Testis (tissue), 5 donors: ENCODE measurements at places on chromosomes 6 and 20.
A peak's percentile ranks its signal among the peaks of the same experiment; 100 is the strongest.

DNA sequence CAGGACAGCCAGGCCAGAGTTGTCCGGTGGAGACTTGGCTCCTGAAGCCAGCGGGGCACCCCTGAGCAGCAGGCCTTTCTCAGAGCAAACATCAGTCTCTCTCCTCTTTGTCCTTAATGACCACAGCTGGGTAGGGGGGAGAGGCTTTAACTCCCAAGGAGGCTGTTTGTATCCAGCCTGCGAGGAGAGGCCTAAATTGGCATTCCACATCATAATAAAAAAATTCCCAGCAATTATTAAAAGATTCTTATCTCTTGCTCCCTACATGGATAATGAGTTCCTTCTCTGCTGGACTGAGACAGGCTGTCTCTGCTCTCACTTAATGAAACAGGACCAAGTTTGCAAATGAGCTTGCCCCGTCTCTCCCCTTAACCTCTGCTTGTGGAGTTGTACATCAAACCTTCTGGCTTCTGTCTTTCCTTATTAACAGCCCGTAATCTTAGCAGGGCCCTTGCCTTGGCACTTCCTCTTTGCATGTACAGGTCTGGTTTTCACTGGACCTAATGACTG lies 838.2 kb downstream of the MAFB start:
- no peak for DNase-seq

GRCh38 chr20:24316731-24317130 lies 152.7 kb upstream of the SYNDIG1 start:
- DNase-seq, result no peak

DNA sequence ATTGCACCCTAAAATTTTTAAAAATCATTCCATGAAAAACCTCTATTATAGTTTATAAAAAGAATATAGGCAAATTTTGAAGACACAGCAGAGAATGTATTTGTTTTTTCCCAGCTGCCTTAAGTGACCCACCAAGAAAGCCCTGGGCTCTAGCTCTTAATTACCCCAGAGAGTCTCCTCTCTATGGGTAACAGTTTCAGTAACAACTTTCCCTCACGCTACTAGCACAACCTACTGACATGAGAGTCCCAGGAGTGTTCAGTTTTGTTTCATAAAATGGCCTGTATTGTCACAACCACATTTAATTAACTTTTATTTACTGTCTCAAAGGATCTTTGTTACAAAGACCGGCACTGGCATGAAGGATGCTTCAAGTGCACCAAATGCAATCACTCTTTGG lies 41.5 kb downstream of the FHL5 start:
- no peak for DNase-seq

GRCh38 chr20:34473262-34473883 lies 42.8 kb upstream of the DYNLRB1 start:
- peak; percentile 78 for DNase-seq

- no peak for DNase-seq
Observed at GRCh38 chr6:56022678-56023077, 147.3 kb upstream of the BMP5 start.

GRCh38 chr20:51634257-51634656 lies 91.7 kb upstream of the NFATC2 start:
- no peak for DNase-seq

DNA sequence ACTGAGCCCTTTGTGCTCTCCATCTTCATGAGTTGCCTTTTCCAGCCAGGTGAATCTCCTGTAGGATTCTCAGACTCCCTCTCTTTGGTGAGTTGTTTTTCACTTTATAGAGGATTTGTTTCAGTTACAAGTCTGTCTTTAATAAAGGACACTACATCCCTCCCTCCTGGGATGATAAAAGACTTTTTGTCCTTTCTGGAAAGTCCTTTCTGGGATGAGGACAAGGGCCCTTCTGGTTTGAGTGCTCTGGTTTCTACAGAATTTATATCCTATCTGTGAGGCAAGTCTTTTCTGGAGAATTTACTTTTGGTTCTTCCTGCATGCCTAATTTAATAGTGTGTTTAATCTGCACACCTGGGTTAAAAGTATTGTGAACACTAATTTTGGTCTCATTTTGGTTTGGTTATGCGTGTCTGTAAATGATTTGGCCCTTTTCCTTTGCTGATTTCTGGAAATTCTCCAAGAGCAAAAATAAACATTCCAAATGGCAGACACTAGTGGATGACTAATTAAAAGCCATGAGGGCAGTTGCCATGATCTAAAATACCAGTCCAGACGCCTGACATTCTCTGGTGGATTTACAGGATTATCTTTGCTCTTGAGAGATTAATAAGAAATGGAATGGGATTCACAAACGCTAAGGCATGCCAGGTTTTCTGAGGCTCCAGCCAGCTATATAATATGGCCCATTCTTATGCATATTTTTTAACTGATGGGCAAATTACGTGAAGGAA lies 44.8 kb downstream of the TCP11 start:
- no peak for DNase-seq

GRCh38 chr6:137536104-137536773 lies 42.0 kb upstream of the OLIG3 start:
- DNase-seq, result no peak

GRCh38 chr6:1379788-1380147 lies 9.6 kb upstream of the FOXF2 start:
- DNase-seq, result no peak

DNA sequence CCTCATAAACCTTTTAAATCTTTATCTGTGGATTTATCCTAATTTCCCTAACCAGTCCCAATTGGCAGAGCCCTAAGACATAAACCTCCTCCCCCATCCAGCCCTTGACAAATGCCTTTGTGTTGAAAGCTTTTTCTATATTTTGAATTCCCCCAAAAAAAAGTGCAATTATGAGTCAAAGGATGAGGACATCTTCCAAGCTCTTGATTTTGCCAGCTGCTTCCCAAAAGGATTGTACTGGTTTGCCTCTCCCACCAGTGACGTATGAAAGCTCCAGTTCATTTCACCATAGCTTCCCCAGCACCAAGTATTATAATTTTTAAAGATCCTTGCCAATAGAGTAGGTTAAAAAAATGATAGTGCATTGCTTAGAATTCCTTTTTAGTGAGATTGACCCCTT lies 38.9 kb downstream of the SIRPA start:
- DNase-seq, result no peak

GRCh38 chr6:36691612-36692011 lies 6.0 kb upstream of the RAB44 start:
- no peak for DNase-seq

- DNase-seq, result no peak
Observed at GRCh38 chr20:41299899-41300298, 17.6 kb downstream of the ZHX3 start.

- no peak for DNase-seq
Observed at GRCh38 chr6:153059311-153059710, 56.8 kb upstream of the MTRF1L start.

GRCh38 chr20:24964506-24964840 lies 15.4 kb downstream of the CST7 start:
- DNase-seq, result no peak

GRCh38 chr6:7903673-7904072 lies 6.9 kb downstream of the TXNDC5 start:
- DNase-seq, result no peak

GRCh38 chr20:35006009-35006408 lies 50.3 kb downstream of the MYH7B start:
- DNase-seq, result peak; percentile 9

DNA sequence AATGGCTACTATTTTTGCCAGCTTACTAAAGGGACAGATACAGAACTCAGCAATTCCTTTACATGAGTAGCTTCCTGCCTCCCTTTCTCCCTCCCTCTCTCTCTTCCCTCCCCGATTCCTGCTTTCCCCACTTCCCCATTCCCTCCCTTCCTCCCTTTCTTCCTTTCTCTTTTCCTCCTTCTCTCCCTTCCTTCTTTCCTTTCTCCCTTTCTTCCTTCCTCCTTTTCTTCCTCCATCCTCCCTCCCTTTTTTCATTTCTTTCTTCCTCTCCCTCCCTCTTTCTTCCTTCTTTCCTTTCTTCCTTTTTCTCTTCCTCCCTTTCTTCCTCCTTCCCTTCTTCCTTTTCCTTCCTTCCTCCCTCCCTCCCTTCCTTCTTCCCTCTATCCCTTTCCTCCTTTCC lies 178.1 kb downstream of the RNF144B start:
- no peak for DNase-seq

DNA sequence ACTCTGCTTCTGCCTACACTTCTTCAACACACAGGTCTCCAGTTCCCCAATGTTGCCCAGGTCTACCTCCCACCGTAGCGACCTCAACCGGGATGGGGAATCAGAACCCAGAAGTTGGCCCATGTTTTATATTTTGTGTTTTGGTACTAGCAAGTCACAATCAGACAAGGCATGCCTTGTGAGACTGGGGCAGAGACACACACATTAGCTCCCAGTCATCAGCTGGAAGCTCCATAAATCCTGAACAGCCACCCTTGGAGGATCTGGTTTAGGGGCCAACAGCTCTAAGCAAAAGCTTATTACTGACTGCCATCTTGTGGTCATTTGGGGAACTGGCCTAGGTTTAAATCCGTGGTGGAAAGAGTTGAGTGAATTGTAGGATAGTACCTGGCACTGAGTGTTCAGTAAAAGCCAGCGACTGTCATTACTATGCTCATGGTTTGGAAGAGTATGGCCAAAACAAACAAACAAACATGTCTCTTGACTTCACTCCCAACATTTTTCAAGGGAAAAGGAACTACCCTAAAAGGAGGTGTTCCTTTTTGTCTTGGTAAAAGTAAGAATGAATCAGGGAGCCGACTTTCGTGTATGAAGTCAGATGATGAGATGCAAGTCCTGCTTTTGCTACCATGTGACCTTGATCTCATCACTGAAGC lies 40.5 kb downstream of the PIM1 start:
- peak; percentile 90 for DNase-seq

DNA sequence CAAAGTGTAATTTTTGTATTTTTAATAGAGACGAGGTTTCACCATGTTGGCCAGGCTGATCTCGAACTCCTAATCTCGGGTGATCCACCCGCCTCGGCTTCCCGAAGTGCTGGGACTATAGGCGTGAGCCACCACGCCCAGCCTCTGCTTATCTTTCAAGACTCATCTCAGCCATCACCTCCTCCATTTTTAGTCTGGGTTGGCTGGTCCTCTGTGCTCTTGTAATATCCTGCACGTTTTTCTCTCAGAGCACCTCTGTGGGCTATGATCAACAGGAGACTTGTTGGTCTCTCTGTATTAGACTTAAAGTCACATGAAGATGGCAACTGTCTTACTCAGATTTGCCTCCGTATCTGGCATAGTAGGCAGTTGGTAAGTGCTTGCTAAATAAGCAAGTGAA lies 7.6 kb downstream of the NOTCH4 start:
- no peak for DNase-seq

DNA sequence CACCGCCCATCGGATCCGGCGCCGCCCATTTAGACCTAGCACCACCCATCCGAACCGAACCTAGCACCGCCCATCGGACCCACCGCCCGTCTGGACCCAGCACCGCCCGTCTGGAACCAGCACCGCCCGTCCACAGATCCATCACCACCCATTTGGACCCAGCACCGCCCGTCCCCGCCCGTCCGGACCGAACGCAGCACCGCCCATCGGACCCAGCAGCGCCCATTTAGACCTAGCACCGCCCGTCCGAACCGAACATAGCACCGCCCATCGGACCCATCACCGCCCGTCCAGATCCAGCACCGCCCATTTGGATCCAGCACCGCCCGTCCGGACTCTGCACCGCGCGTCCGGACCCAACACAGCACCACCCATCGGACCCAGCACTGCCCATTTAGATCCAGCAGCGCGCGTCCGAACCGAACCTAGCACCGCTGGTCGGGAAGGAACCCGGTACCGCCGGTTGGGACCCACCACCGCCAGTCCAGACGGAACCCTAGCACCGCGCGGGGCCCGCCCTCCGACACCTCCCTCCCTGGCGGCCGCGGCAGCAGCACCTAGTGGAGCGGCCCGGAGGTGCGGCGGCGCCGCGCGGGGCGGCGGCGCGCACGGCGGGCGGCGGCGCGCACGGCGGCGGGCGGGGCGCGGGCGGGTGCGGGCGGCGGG lies 348 bp upstream of the AFDN start:
- peak; percentile 86 for DNase-seq

DNA sequence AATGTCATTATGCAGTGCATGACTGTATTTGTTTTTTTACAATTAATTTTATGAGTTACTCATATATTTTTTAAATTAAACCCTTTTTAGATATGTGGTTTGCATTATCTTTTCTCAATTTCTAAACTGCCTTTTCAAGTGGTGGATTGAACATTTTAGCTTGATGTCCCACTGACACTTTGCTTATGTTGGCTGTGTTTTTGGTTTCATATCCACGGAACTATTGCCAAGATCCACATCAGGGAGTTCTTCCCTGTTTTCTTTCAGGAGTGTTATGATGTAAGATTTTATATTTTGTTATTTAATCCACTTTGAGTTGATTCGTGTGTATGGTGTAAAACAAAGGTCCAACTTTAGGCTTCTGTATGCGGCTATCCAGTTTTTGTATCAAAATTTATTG lies 1144.9 kb upstream of the EYS start:
- DNase-seq, result no peak
